ENCODE measurements at places on chromosomes 4 and X.

GRCh38 chrX:37608156-37608555, 36.7 kb downstream of the LANCL3 start:
- no peaks in the 10 kb centered on the region for H3K4me1 ChIP-seq
- H3K4me3 ChIP-seq, result no peak overlapping the region
- H3K27ac ChIP-seq, result no peak overlapping the region
- H3K27me3 ChIP-seq, result no peaks in the 10 kb centered on the region

GRCh38 chrX:46735622-46736021, 23.3 kb downstream of the SLC9A7 start:
- H3K27me3 ChIP-seq, result no peaks in the 10 kb centered on the region
- no peak overlapping the region for H3K4me3 ChIP-seq
- H3K4me1 ChIP-seq, result no peaks in the 10 kb centered on the region
- H3K27ac ChIP-seq, result no peak overlapping the region

DNA sequence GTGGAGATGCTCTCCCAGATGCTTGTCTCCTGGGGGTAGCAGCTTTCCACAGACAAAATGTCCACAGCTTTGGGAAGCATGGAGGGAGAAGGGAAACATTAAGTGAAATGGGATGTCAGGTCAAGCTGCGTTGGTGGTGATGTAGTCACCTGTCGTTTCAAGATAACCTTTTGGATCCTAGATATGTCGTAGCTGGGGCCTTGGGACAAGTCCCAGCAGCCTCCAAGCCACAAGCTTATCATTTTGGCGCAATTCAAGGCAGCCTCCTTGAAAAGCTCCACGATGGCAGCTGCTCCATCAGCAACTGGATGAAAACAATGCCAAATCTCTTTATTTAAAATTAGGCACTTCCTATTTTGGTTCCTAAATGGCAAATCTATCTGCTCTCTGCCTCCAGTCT, 52.0 kb downstream of the RTL9 start:
- H3K4me3 ChIP-seq, result no peak overlapping the region
- peaks cover 5% of the 10 kb centered on the region for H3K4me1 ChIP-seq
- no peaks in the 10 kb centered on the region for H3K36me3 ChIP-seq

GRCh38 chr4:90445380-90445779, 318.2 kb downstream of the CCSER1 start:
- no peak overlapping the region for H3K27ac ChIP-seq
- H3K36me3 ChIP-seq, result no peaks in the 10 kb centered on the region
- DNase-seq, result no peak
- no peaks in the 10 kb centered on the region for H3K27me3 ChIP-seq
- H3K4me1 ChIP-seq, result no peaks in the 10 kb centered on the region

DNA sequence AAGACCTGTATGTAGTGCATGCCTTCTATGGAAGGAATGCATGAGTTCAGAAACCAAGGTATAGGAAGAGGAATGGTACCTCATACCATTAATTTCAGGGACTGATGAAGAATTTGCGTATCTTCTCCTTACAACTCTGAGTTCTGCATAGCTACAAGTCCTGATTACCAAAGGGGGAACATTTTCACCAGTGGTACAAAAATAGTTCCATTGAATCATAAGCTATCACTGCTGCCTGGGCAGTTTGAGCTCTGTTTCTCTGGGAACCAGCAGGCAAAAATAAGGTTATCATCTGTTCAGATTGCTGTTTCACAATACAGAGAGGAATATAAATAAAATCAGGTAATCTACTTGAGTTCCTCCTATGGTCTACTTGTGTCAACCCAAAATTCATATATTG, 77.9 kb upstream of the GNPDA2 start:
- no peaks in the 10 kb centered on the region for H3K27me3 ChIP-seq
- H3K4me3 ChIP-seq, result no peak overlapping the region
- no peaks in the 10 kb centered on the region for H3K4me1 ChIP-seq
- H3K27ac ChIP-seq, result no peak overlapping the region

DNA sequence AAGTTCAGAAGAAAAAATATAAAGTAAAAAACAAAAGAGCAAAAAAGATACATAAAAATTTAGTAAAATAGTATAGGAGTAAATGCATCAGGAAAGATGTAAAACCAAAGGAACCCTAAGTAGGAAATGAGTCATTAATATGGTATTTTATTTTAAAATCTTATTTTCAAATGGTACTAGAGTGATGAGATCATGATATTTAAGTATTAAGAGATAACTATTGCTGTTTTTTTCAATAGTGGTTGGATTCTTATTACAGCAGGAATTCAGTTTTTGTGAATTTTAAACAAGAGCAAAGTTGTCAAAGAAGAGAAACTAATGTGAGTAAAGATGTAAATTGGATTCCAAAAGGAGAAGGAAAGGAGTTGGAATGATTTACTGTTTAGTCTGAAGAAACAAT, 20.0 kb downstream of the EMCN start:
- no peaks in the 10 kb centered on the region for H3K27me3 ChIP-seq
- no peaks in the 10 kb centered on the region for H3K36me3 ChIP-seq
- no peaks in the 10 kb centered on the region for H3K4me1 ChIP-seq
- DNase-seq, result no peak

DNA sequence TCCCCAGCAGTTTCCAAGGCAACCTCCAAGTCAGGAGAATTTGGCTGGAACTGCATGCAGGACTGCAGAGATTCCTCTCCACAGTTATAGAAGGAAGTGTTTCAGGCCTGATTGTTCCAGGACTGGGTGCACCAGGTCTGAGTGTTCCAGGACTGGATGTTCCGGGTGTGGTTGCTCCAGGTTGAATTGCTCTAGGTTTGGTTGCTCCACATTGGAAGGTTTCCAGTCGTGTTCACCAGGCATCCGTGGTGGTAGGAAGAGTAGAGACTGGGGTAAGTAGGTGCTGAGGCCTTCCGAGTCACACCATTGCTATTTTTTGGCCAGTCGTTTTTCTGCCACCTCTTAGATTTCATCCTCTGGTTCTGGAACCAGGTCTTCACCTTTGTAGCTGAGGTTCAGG, 105.4 kb downstream of the MSN start:
- H3K27me3 ChIP-seq, result no peaks in the 10 kb centered on the region
- no peaks in the 10 kb centered on the region for H3K36me3 ChIP-seq
- DNase-seq, result no peak
- H3K4me1 ChIP-seq, result no peaks in the 10 kb centered on the region

DNA sequence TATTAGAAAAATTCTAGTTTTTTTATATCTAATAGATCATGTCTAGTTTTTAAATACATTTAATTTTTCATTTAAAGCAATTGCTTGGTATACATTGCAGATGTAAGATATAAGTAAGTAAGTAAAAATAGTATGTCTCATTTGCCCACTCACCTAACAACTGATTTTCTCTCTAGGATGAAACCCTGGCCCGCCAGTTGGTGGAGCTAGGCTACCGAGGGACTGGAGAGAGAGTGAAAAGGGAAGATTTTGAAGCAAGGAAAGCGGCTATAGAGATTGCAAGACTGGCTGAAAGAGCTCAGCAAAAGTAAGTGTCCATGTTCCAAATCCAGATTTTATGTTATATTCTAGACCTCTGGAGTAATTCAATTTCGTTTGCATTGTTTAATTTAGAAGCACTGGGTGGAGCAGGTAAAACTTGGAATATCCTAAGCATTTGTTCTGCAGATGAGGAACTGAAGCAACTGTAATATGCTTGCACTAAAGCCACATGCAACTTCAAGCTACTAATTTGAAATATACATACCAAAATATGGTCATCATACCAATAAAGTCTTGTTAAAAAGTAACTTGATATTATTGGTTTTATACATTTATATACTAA, 27.1 kb downstream of the CFAP299 start:
- DNase-seq, result peak; percentile 4
- no peaks in the 10 kb centered on the region for H3K4me1 ChIP-seq
- no peak overlapping the region for H3K4me3 ChIP-seq
- H3K27me3 ChIP-seq, result peaks cover 23% of the 10 kb centered on the region
- H3K36me3 ChIP-seq, result no peaks in the 10 kb centered on the region
- no peak overlapping the region for H3K27ac ChIP-seq

GRCh38 chrX:88284844-88285243, 462.2 kb upstream of the CPXCR1 start:
- H3K4me1 ChIP-seq, result no peaks in the 10 kb centered on the region
- no peak overlapping the region for H3K4me3 ChIP-seq
- H3K36me3 ChIP-seq, result no peaks in the 10 kb centered on the region
- H3K27me3 ChIP-seq, result no peaks in the 10 kb centered on the region
- DNase-seq, result no peak

DNA sequence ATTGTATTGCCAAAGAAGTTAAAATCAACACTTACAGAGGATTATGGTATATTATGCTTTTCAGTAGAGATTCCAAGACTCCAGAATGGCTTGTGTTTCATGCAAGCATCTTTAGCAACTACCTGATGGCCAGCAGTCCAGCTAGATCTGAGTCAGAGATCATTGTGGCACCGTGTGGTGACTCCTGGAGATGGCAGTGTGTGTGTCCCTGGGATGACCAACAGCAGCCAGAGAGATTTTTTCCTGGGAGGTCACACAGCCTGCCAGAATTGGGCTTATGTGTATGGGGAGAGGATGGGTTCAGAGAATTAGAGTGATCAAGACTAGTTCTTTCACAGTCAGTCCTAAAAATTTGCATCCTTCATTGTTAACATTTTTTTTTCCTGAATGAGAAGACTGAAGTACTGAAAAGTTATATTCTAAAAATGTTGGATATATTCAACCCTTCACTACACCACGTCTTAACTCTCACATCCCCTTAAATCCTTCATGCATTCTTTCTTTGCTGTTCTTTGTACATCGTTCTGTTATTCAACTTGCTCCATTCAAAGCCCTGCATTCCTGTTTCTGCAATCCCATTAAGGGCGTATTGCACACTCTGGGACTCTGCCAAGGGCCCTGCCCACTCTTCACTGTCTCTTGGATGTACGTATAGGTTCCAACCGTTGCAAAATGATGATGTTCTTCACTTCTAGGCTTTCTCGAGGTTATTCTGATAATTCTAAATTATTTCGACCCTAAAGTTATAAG, 12.4 kb downstream of the TENM3 start:
- H3K27ac ChIP-seq, result no peak overlapping the region
- H3K27me3 ChIP-seq, result no peaks in the 10 kb centered on the region
- DNase-seq, result no peak

DNA sequence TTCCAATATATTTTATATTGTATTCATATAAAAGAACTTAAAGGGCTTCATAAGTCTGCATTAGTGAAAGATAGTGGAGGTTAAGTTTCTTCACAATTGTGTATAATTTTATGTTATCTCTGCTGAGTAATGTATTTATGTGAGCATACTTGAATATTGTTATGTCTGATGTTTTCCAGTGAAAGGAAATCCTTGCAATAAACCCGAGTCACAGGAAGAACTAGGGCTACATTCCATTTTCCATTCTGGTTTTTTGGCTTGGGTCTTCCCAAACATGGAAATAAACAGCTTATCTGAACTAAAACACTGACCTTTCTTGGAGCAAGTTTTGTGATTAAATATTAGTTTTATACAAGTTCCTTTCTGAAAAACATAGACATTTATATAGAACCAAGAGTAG, 231.3 kb upstream of the GPRIN3 start:
- DNase-seq, result no peak
- H3K27ac ChIP-seq, result no peak overlapping the region
- H3K27me3 ChIP-seq, result no peaks in the 10 kb centered on the region
- H3K4me3 ChIP-seq, result no peak overlapping the region
